ENCODE measurements at places on chromosomes 11 and 22. TPM values are rescaled to one million over a fixed set of nuclear protein-coding genes. Genes with fewer than 3 reads are reported as not detected.

JAML gene
- total RNA-seq = 163 TPM

TRAF6 gene
- 13.7 TPM for total RNA-seq

OSBP gene
- total RNA-seq = 37.7 TPM

PRODH gene
- 33.9 TPM for total RNA-seq

DNA sequence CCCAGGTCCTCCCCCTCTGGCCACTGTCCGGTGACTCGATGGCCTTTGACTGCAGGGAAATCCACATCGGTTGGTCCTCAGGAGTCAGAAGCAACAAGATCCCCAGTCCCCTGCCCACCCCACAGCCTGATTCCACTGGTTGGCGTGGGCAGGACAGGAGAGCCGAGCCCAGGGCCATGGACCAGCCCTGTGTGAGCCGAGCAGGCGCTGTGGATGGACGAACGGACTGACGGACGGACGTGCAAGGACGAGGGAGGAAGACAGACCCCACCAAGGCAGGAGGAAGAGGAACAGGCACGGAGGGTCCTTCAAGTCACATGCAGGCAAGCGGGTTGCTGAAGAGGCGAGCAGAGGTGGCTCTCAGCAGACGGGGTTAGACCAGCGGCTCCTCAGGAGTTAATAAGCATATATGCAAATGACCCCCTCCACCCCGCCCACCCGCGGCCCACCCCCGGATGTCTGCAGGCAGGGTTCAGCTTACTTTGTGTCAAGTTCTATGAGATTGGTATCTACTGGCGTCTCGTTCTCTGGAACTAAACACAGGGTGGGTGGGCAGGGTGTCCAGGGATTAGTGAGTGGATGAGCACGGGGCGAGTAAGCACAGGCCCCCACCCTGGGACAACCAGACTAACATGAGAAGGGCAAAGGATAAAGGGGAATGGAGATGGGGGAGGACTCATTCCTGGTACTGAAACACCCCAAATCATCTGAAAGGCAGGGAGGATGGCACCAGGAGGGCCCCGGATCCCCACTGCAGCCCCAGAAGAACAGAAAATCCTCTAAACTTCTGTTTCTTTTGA is 26.8 kb downstream of the TPBGL start:
- no peak for DNase-seq

DNA sequence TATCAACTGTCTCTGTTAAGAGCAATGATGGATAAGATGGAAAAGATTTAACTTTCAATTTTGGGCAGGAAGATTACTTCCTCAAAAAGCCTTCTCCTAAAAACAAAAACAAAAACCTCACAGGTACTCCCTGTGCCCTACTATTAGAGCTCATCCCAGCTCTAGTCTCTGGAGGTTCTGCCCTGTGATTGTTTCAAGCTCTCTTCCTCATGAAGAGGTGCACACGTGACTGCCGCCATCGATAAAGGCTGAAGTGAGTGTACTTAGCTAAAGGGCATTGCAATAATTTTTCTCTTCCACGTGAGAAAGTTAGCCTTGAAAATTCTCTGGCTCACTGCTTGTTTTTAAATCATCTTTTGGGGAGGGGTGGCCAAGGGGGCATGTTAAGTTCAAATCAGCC is 36.6 kb downstream of the MPPED2 start:
- DNase-seq = no peak

- no peak for DNase-seq
Observed at GRCh38 chr11:77211594-77212251, 83.7 kb downstream of the MYO7A start.

DNA sequence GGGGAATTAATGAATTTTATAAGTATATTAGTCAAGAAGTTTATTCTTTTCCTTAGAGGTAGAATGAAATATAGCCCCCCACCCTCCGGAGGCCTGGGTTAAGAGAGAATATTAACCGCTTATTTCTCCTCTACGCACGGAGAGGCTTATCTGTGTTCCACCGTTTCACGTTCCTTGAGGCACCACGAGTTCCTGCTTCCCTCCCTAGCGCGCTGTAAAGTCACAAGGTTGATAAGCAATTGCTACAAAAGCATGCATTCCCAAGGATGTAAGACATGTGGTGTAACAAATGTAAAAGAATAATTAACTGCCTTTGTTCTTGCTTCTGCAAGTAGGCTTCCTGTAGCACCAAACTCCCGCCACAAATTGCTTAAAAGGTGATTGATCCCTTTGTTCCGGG is 1.5 kb upstream of the ANKRD42 start:
- no peak for DNase-seq

DNA sequence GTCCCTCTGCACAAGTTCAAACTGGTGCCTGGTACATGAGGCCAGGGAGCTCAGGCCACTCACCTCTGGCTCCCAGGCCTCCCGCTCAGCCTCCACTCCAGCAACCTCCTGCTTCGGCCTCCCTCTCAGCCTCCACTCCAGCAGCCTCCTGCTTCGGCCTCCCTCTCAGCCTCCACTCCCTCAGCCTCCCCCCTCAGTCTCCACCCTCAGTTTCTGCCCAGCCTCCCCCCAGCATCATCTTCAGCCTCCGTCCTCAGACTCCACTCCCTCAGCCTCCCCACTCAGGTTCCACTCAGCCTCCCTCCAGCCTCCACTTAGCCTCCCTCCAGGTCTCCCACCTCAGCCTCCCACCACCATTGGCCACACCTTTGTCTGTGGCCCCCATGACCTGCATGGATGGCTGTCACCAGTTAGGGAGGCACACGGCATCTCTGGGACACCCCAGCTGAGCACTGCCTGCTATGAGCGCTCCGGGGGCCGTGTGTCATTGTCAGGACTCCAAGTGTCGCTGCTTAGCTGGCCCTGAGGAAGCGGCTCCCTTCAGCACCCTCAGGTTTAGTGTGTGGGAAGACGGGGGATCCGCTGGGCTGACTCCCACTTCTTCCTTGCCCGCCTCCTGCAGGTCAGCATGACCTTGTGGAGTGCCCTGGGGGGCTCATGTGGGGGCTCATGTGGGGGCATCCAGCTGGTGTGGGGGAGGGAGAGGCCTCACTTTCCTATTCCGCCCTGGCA is 39.0 kb downstream of the GRAMD4 start:
- no peak for DNase-seq

DNA sequence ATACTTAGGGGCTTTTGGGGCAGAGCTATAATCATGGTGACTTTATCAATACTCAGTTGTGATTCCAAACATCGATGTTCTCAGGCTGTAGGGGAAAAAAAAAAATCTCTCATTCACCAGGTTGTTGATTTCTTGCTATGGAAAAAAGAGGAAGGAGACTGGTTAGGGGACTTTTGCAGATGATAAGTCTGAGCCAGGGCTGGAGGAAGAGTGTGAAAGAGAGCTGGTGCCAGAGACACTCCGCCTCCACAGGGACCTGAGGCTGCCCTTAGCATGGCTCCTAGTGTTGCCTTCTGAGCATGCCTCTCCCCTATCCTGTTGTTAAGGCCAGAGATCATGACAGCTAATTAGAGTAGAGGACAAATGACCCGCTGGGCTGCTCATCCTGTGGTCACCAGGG is 16.9 kb downstream of the UPB1 start:
- no peak for DNase-seq

GRCh38 chr11:62539238-62539925 is 7.2 kb downstream of the AHNAK start:
- no peak for DNase-seq
